H1 (cell line): ENCODE measurements at places on chromosomes 2 and 18. TPM values are rescaled to one million over a fixed set of nuclear protein-coding genes. Genes with fewer than 3 reads are reported as not detected.

- no peak for DNase-seq
- H3K27me3 ChIP-seq, result no peaks in the 10 kb centered on the region
- no peaks in the 10 kb centered on the region for H3K4me1 ChIP-seq
- no peaks in the 10 kb centered on the region for H3K36me3 ChIP-seq
- H3K27ac ChIP-seq, result no peak overlapping the region
These were observed 56.1 kb upstream of the FHL2 start for GRCh38 chr2:105454801-105455485.

- H3K4me1 ChIP-seq, result no peaks in the 10 kb centered on the region
- no peak overlapping the region for H3K4me3 ChIP-seq
- H3K36me3 ChIP-seq, result no peaks in the 10 kb centered on the region
- DNase-seq, result no peak
- no peak overlapping the region for H3K27ac ChIP-seq
These were observed 25.3 kb downstream of the FSHR start for GRCh38 chr2:49129034-49129433.

GRCh38 chr2:179555691-179556283, 291.2 kb upstream of the SESTD1 start:
- H3K4me3 ChIP-seq, result no peak overlapping the region
- H3K4me1 ChIP-seq, result peaks cover 3% of the 10 kb centered on the region; the same call in 1 of the 2 replicates
- H3K27ac ChIP-seq, result no peak overlapping the region
- H3K27me3 ChIP-seq, result no peaks in the 10 kb centered on the region
- DNase-seq, result no peak

DNA sequence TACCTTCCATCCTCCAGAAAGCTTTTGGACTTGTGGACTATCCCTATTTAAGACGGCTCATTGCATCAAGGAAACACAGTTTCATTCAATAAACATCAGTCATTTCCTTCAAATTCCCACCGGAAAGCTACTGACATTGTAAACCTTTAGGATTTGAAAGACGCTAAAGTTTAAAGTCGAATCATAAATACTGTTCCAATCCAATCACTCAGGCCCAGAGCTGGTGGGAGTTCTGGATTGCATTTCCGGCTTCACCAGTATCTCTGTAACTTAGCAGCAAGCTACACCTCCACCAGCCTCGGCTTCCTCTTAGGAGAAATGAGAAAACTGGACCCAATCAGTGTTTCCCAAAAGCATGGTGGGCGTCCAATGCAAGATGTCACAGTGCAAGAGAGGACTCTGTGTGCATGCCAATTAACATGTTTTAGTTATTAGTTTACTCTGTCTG, 1.6 kb downstream of the WDFY1 start:
- no peak for DNase-seq
- no peak overlapping the region for H3K27ac ChIP-seq
- no peaks in the 10 kb centered on the region; the same call in 1 of the 2 replicates for H3K36me3 ChIP-seq

DNA sequence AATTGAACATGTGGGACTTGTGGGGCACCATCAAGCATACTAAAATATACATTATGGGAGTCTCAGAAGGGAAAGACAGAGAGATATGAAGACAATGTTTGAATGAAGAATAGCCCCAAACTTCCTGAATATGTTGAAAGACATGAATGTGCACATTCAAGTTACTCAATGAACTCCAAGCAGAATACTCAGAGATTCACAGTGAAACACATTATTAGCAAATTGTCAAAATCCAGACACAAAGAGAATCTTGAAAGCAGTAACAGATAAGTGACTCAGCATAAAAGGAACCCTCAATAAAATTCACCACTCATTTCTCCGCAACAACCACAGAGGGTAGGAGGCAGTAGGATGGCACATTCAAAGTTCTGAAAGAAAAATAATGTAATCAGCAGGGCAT, 8.8 kb downstream of the C2orf92 start:
- no peaks in the 10 kb centered on the region for H3K36me3 ChIP-seq
- no peak for DNase-seq
- no peak overlapping the region for H3K4me3 ChIP-seq

- DNase-seq, result no peak
- no peaks in the 10 kb centered on the region for H3K27me3 ChIP-seq
These were observed 11.7 kb upstream of the SCRN3 start for GRCh38 chr2:174383796-174384195.

- DNase-seq, result no peak
- no peaks in the 10 kb centered on the region for H3K27me3 ChIP-seq
- H3K4me3 ChIP-seq, result no peak overlapping the region
- no peak overlapping the region for H3K27ac ChIP-seq
These were observed 355.5 kb downstream of the RAD51AP2 start for GRCh38 chr2:17162713-17163112.

DNA sequence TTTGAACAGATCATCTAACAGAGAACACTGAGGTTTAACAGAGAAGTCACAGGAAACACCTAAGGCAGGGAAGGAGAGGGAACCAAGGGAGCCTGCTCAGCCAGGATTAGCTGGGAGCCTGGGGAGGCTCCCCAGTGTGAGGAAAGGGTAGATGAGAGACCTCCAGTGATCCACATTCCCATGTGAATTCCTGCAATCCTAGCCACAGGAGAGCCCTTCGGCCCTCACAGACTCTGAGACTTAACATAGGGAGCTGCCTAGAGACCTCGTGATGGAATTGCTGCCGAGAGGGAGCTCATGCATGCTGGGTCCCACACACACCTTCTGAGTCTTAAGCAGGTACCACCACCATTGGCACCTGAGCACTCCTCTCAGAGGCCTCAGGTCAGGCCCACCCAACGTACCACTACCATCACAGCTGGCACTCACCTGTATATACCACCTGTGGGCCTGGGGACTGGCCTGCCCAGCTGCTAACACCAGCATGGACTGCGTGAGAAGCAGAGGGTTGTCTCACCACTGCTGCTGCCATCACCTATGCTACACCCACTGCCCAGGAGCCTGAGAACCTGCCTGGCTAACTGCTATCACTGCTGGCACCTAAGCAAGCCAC, 225.9 kb upstream of the RASGRP3 start:
- no peaks in the 10 kb centered on the region; the same call in 1 of the 2 replicates for H3K27me3 ChIP-seq
- H3K27ac ChIP-seq, result no peak overlapping the region
- no peak overlapping the region for H3K4me3 ChIP-seq
- H3K4me1 ChIP-seq, result no peaks in the 10 kb centered on the region
- DNase-seq, result no peak

DNA sequence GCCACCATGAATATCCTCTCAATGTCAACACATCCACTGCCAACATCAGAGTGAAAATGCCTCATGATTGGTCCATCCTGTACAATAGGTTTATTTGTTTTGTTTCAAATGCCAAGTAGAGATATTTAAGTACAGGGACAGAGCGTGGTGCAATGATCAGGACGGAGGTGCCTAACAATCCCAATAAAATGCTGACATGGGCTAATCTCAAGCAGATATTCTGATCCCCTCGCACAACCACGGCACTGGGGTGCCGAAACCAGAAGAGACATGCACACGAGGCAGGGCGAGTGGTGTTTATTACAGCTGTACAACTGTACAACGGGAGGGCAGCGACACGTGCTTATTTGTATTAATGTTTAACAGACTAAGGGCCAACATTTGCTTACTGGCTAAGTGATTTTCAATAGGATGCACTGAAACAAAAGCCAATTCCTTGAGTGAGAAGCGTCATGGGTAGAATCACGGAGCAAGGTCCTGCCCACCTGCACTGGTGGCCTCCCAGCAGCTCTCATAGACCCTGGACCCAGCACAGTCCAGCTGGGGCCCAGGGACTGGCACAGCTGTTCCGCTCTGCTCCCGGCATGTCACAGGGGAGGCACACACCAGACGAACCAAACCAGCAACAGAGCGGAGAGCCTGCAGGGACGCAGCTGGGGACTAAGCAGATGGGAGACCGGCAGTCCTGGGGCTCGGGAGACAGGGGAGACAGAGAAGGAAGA, 101.4 kb downstream of the HDAC4 start:
- no peak overlapping the region for H3K27ac ChIP-seq
- no peak for DNase-seq
- H3K4me3 ChIP-seq, result no peak overlapping the region
- no peaks in the 10 kb centered on the region for H3K27me3 ChIP-seq
- H3K36me3 ChIP-seq, result no peaks in the 10 kb centered on the region
- H3K4me1 ChIP-seq, result peaks cover 9% of the 10 kb centered on the region

DNA sequence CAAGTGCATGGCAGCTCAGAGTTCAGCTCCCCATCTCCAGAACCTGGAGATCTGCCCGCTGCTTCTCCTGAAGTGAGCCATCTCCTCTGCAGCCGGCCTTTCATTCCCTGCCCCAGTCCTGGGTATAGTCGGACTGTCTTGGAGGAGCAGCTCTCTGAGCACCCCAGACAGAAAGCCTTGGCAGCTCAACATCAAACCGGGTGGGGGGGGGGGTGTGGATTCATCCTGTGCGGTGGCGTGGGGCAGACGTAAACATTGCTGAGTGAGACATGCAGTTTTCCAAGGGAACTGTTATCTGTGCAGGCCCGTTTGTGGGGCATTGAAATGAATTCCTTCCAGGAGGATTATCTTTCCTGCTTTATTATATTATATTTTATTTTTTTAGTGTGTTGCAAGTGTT, 125.9 kb upstream of the MYCN start:
- DNase-seq, result no peak
- H3K36me3 ChIP-seq, result no peaks in the 10 kb centered on the region
- H3K27me3 ChIP-seq, result no peaks in the 10 kb centered on the region
- H3K4me3 ChIP-seq, result no peak overlapping the region
- no peak overlapping the region for H3K27ac ChIP-seq

DNA sequence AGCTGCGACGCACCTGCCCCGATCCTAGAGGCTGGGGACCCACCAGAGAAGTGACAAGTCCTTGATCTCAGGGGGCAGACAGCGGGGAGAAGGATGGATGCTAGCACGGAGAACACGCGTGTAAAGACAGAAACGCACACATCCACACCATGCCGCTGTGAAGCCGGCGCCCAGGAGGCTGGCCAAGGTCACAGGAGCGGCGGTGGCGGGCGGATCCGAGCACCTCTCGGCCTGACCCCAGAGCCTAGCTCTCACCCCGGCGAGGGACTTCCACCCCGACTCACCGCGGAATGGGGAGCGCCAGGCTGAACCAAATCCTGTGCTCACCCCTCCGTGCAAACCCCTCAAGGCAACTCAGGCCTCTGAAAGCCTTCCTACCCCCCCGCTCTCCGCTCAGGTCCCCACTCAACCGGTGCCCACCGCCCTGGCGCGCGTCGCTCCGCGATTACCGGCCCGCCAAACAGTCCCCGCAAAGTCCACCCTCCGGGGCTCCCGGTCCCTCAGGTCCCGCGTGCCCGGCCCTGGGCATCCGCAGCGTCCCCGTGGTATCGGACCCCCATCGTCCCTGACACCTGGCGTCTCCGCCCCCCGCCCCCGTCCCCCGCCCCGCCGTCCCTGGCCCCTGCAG, 460 bp upstream of the LRRFIP1 start:
- H3K27me3 ChIP-seq, result peaks cover 31% of the 10 kb centered on the region
- no peak overlapping the region for H3K27ac ChIP-seq
- peak; percentile 64 for DNase-seq
- H3K4me1 ChIP-seq, result peaks cover 13% of the 10 kb centered on the region; the same call in 1 of the 2 replicates
- no peaks in the 10 kb centered on the region for H3K36me3 ChIP-seq

DNA sequence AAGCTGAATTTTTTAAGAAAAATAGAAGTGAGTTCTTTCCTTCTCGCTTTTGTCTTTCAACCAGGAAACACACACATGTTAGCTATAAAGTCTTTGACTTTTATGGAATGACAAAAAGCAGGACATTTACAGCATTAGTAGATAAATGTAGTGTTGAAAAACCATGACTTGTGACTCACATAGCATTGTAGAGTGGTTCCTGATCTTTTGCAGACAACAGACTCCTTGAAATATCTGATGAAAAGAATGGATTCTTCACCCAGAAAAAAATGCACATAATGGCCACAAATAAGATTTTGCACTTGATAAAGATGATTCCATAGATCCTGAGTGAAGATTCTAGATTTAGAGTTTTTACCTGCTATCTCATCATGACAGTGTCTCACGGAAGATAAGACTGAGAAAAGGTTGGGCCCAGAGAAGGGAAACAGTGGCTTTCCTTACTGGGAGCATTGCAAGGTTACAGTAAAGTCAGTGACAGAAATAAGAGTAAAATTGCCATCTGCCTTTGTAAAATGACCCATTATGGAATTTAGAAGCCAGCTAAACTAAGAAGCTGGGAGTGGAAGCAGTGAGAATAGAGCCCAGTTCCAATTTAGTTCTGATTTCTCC, 14.0 kb downstream of the SMARCAL1 start:
- peaks cover 10% of the 10 kb centered on the region for H3K36me3 ChIP-seq
- no peak overlapping the region for H3K27ac ChIP-seq
- H3K4me1 ChIP-seq, result no peaks in the 10 kb centered on the region
- no peak overlapping the region for H3K4me3 ChIP-seq
- no peak for DNase-seq

- no peak overlapping the region for H3K4me3 ChIP-seq
- H3K27me3 ChIP-seq, result no peaks in the 10 kb centered on the region
- no peak for DNase-seq
- H3K4me1 ChIP-seq, result no peaks in the 10 kb centered on the region
- no peaks in the 10 kb centered on the region for H3K36me3 ChIP-seq
- no peak overlapping the region for H3K27ac ChIP-seq
These were observed 10.6 kb upstream of the POMC start for GRCh38 chr2:25178976-25179375.

GRCh38 chr2:208370881-208371633, 35.5 kb upstream of the PTH2R start:
- peaks cover 11% of the 10 kb centered on the region; the same call in 1 of the 2 replicates for H3K4me1 ChIP-seq
- H3K27ac ChIP-seq, result no peak overlapping the region
- no peak overlapping the region for H3K4me3 ChIP-seq
- DNase-seq, result no peak
- no peaks in the 10 kb centered on the region for H3K36me3 ChIP-seq
- no peaks in the 10 kb centered on the region for H3K27me3 ChIP-seq

DNA sequence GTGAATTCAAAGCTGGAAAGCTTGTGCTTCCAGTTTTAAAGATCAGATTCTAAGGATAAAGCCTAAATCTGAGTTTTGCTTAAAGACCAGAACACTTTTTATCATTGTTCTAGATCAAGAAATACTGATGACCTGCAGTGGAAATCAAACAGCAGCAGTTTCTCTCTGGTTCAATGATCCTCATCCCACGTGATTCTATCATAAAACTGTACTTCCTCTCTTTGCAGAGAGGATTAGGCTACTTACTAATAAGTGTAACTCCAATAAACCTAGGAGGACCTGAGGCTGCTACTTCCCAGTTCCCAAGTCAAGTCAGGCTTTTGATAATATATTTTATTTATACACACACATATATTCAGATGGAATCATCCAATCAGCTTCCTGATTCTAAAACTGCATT, 81.9 kb downstream of the TCF4 start:
- no peak overlapping the region for H3K4me3 ChIP-seq
- no peaks in the 10 kb centered on the region for H3K36me3 ChIP-seq
- DNase-seq, result no peak

DNA sequence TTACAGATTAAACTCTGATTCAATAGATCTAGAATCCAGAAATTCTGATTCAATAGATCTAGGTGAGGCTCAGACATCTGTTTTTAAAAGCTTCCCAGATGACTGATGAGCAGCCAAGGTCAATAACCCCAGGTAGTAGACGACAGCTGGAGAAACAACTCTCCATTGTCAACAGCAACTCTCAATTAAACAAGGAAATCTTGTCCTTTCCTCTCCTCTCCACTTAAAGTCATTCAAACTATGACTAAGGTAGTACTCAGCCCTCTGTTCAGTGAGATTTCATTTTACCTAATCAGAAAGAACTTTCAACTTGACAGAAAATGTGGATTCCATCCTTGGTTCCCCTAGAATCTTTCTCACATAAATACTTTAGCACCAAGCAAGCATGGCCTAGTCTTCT, 94.6 kb upstream of the SCG2 start:
- H3K4me1 ChIP-seq, result no peaks in the 10 kb centered on the region
- no peak for DNase-seq
- no peak overlapping the region for H3K27ac ChIP-seq

- no peaks in the 10 kb centered on the region for H3K4me1 ChIP-seq
- H3K27ac ChIP-seq, result no peak overlapping the region
- no peaks in the 10 kb centered on the region for H3K27me3 ChIP-seq
- DNase-seq, result no peak
These were observed 2183.6 kb upstream of the CELF4 start for GRCh38 chr18:39749154-39749553.

The FOXI3 gene
- total RNA-seq, result 15.9 and 17.1 TPM in 2 replicates

The PLEK gene
- total RNA-seq, result not detected in 2 replicates

The CMPK2 gene
- 0.28 and 0.31 TPM in 2 replicates for total RNA-seq

The NT5DC4 gene
- not detected in 2 replicates for total RNA-seq
